H1 (cell line): ENCODE measurements at places on chromosomes 12 and 14.

DNA sequence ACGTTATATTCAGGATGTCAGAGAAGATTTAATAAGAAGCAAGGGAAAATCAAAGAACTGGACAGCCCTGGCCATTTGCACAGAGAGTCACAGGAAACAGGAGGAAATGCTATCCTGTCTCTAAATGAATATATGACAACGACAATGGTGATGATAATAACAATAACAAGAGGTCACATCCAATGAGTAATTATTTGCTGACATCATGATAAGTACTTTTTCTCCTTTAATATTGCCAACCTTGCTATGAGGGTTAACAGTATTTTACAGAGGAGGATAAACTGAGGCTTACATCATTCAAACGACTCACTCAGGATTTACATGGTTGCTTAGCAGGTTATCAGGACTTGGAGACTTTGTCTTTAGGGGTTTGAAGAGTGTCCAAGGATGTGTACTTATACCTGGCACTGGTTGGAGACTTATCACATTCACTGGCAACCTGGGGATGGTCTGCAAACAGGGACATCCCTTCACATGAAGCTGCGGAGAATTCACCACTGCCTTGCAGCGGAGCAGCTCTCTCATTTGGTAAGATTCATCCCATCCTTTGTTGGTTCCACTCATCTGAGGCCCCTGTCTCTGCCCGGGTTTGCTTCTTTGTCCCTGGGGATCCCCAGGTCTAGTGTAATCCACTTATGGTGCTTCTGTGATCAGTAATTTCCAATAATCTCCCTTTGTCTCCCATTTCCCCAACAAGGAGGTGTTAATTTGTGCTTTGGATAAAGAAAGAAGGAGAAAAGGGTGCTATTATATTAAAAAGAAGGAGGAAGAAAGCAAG is 637.8 kb downstream of the BCL11B start:
- no peak for DNase-seq

DNA sequence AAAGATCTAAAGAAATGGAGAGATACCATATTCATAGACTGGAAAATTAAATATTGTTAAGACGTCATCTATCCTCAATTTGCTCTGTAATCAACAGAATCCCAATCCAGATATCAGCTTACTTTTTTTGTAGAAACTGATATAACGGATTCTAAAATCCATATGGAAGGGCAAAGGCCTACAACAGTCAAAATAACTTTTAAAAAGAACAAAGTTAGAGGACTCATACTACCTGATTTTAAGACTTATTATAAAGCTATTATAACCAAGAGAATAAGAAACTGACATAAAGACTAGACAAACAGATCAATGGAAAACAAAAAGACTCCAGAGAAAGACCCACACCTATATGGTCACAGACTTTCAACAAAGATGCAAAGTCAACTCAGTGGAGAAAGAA is 6.0 kb downstream of the DDX24 start:
- no peak for DNase-seq

DNA sequence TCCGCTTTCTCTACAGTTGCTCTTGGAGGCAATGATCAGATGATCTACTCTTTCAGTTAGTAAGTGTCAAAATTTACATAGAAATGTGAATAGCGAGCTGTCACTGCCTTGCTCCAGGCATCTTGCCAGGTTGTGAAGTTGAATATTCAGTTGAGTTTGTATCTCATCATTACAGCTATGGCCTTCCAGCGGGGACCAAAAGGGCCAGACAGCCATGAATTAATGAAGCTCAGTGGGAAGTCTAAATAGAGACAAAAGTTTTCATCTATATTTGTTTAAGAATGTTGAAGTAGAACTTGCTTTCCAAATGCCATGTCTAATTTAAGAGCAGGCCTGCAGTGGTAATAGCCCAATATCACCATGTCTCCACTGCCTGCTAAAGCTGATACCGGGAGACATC is 387.8 kb downstream of the FLRT2 start:
- no peak for DNase-seq

- DNase-seq = no peak
Measured at GRCh38 chr14:69769623-69770022, 2.7 kb downstream of the SRSF5 start.

DNA sequence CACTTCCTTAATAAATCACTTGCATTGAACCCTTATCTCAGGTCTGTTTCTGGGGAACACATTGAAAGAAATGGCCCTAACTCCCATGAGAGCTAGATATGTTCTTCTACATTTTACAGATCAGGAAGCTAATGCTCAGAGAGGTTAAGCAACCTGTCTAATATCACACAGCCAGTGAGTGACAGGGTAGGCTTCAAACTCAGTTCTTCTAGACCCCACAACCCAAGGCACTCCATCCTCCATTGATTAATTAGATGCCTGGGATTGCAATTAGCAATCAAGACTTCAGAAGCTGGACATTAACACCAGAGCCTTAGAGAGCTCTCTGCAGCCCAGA is 59.8 kb downstream of the C14orf132 start:
- DNase-seq = no peak

- DNase-seq = no peak
Measured at GRCh38 chr12:15253990-15254389, 32.8 kb upstream of the RERG start.

DNA sequence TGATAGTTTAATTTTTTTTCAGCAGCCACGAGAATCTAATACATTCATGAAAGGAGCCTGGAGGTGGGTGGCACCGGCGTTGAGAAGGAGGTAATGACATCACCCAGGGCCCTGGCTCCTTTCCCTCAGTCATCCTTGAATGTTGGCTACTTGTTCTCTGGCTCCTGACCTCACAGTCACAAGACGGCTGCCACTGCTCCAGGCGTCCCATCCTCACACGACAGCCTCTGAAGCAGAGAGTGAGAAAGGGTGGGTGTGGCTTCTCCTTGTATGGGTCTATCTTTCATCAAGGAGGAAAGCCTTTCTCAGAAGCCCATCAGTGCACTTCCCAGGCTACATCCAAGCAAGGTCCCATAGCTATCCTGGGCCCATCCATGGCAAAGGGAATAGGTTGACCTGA is 207.6 kb upstream of the C14orf180 start:
- no peak for DNase-seq

- DNase-seq = no peak
Measured at GRCh38 chr12:96354326-96354725, 45.9 kb downstream of the CDK17 start.

- no peak for DNase-seq
Measured at GRCh38 chr12:54418441-54419087, 502 bp downstream of the ITGA5 start.

- no peak for DNase-seq
Measured at GRCh38 chr12:56578983-56579546, 51.1 kb downstream of the BAZ2A start.

- no peak for DNase-seq
Measured at GRCh38 chr14:59455411-59455810, 9.8 kb downstream of the GPR135 start.

- peak; percentile 58 for DNase-seq
Measured at GRCh38 chr12:753611-754472, 1.5 kb downstream of the WNK1 start.

GRCh38 chr12:7374423-7375144 is 69.4 kb downstream of the CD163L1 start:
- peak; percentile 38 for DNase-seq

GRCh38 chr14:84203896-84204295 is 1326.0 kb upstream of the FLRT2 start:
- no peak for DNase-seq

GRCh38 chr14:77804592-77804991 is 4.7 kb downstream of the ADCK1 start:
- DNase-seq = no peak

DNA sequence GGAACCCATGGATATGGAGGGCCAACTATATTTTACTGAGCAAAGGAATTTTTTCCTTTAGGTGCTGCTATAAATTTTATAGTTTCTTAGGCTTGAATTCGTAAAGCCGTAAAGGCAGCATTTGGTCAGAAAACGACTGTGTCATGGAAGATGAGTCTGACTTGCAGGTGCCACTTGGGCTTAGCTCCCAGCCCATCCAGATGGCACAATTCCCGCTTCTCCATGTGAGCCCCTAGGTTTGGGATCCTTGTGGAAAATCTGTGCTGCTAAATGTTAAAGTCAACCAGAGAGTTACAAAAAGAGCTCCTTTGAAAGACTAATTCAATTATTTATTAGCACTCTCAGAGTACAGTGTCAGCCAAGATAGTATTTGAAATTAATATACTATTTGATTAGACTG is 120.1 kb upstream of the NPAS3 start:
- no peak for DNase-seq
